Dermis lymphatic vessel endothelial cell (primary cell): ENCODE measurements at places on chromosomes 1 and 21. TPM values are rescaled to one million over a fixed set of nuclear protein-coding genes. Genes with fewer than 3 reads are reported as not detected.

Gene E2F2
- total RNA-seq = 0.33 and 0.43 TPM in 2 replicates

Gene EPB41
- total RNA-seq = 29.6 and 32.5 TPM in 2 replicates

Gene TMPRSS3
- not detected in 2 replicates for total RNA-seq

Gene LCE2D
- not detected in 2 replicates for total RNA-seq

Gene ANKRD35
- under 0.01 TPM in 1 of 2 replicates, not detected in the other for total RNA-seq

Gene IGSF9
- not detected in 2 replicates for total RNA-seq

Gene VWA5B1
- not detected in 2 replicates for total RNA-seq

Gene TAL1
- 72.0 and 121 TPM in 2 replicates for total RNA-seq

Gene FCRL5
- total RNA-seq = not detected in 2 replicates

Gene EFNA1
- total RNA-seq = 172 and 255 TPM in 2 replicates

Gene MYOG
- total RNA-seq = not detected in 2 replicates

Gene TRABD2B
- not detected in 2 replicates for total RNA-seq

Gene TEX38
- not detected in 2 replicates for total RNA-seq

Gene CCDC185
- not detected in 2 replicates for total RNA-seq

Gene RXRG
- total RNA-seq = not detected in 2 replicates

Gene SELL
- under 0.01 and 0.60 TPM in 2 replicates for total RNA-seq

Gene TPTE
- not detected in 2 replicates for total RNA-seq

Gene RNU1-4
- under 0.01 and 8,230 TPM in 2 replicates for total RNA-seq

Gene CELA3B
- 0.09 TPM in 1 of 2 replicates, not detected in the other for total RNA-seq

Gene HENMT1
- 2.1 and 2.6 TPM in 2 replicates for total RNA-seq

Gene RGS8
- under 0.01 TPM in 1 of 2 replicates, not detected in the other for total RNA-seq

Gene FMOD
- total RNA-seq = 4.5 and 13.9 TPM in 2 replicates

Gene CACNA1E
- 0.17 TPM in 1 of 2 replicates, not detected in the other for total RNA-seq

Gene KRTAP19-1
- total RNA-seq = not detected in 2 replicates

Gene MED8
- 35.2 and 39.4 TPM in 2 replicates for total RNA-seq

Gene KCNK2
- total RNA-seq = 0.09 and 0.11 TPM in 2 replicates

Gene KRTAP11-1
- not detected in 2 replicates for total RNA-seq

Gene PADI1
- total RNA-seq = 0.09 and 0.11 TPM in 2 replicates

Gene IFI44
- 7.6 and 37.0 TPM in 2 replicates for total RNA-seq
